ENCODE measurements at places on chromosomes 3 and 15.

DNA sequence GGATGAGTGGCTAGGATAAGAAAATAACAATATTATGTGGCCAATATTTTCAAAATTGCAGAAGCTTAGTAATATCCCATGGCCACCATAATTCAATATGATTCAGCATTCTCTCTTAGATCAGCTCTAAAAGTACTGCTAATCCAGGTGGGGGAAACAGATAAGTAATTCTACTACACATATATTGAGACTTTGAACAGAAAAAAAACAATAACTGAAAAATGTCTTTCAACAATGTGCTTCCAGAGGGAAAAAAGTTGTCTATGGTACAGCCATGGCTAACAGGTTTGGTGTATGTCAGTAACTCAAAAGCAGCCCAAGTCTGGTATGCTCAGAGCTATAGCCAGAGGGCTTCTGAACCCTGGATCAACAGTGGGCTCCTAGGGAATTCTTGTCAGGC, 42.4 kb upstream of the PPIB start:
- no peak for DNase-seq

DNA sequence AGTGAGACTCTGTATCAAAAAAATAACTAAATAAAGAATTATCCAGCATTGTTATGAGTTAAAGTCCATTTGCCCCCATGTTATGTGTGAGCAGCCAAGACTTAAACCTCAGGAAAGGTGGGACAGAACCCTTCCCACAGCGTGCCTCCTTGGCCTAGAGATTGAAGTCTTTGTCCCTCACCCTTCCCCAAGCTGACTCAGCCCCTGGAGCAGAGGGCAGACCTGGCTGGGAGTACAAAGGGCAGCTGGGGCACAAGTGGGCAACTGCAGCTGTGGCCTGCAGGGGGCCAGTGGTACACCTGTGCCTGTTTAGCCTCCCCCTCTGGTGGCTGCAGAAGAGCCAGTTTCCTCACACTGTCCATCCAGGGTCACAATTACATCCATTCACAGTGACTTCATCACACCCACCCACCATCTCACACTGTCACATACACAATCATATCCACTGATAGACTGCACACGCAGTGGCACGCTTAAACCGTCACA, 940 bp upstream of the ACY1 start:
- DNase-seq: no peak

- DNase-seq: no peak
These were observed 589.4 kb downstream of the NLGN1 start for GRCh38 chr3:173986861-173987410.

- no peak for DNase-seq
These were observed 105.4 kb upstream of the RPL32 start for GRCh38 chr3:12946649-12947316.

GRCh38 chr15:77416148-77416455, 3.8 kb downstream of the PEAK1 start:
- DNase-seq: no peak

DNA sequence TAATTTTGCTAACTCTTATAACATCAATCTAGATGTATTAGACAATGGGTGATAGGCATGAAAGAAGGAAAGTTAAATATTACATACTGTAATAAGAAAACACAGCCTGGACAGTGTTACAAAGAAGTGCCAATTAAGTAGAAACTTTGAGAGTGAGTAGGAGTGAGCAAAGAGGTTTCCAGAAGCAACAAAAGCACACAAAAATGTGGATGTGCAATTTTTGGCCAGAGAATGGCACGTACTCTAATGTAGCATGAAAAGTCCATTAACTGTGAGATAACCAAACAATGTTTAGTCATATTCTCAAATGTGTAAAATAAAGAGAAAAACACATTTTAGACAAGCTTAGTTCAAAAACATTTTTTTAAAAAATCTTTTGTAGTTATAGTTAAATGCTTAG, 567.3 kb downstream of the ROBO1 start:
- no peak for DNase-seq

- no peak for DNase-seq
These were observed 40.9 kb downstream of the C2CD4A start for GRCh38 chr15:62107571-62108121.

- DNase-seq: no peak
These were observed 75.3 kb upstream of the STRIT1 start for GRCh38 chr3:155368786-155369185.

DNA sequence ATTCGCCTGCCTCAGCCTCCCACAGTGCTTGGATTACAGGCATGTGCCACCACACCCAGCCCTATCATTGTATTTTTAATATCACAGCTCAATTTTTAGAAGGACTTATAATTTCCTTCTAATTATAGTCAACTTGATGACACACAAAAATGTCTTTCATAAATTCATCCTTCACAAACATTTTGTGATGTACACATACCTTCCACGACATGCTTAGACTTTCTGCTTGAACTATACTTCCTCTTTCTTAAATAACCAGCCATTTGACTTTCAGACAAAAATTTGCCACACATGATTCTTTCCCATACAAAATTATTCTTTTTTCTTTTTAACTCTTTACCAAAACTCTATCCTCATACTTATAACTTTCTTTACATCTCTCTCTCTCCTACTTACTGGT, 48.4 kb upstream of the CCK start:
- no peak for DNase-seq

GRCh38 chr15:43184407-43185124, 637 bp upstream of the CCNDBP1 start:
- no peak for DNase-seq

- no peak for DNase-seq
These were observed 4.6 kb downstream of the SNAP23 start for GRCh38 chr15:42499858-42500609.

- DNase-seq: no peak
These were observed 235.7 kb downstream of the SATB1 start for GRCh38 chr3:18189282-18190050.

GRCh38 chr3:112741983-112742382, 101.0 kb upstream of the CCDC80 start:
- no peak for DNase-seq

DNA sequence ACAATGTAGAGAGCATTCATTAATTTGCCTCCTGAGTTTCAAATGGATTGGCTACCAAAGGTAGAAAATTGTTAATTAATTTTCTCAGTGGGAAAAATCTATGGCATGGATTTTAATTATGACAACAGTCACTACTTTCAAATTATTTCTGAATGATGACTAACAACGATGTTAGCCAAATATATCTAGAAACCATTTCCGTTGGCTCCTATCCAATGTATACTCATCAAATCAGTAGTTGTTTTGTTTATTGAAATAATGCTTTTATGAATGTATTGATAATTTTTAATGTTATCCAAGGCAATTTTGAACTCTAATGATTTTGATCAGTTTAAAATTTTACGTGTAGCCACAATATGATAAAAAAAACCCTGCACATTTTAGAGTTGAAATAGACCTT, 333.4 kb downstream of the NAALADL2 start:
- no peak for DNase-seq

- DNase-seq: no peak
These were observed 11.6 kb downstream of the RMDN3 start for GRCh38 chr15:40743485-40743901.

DNA sequence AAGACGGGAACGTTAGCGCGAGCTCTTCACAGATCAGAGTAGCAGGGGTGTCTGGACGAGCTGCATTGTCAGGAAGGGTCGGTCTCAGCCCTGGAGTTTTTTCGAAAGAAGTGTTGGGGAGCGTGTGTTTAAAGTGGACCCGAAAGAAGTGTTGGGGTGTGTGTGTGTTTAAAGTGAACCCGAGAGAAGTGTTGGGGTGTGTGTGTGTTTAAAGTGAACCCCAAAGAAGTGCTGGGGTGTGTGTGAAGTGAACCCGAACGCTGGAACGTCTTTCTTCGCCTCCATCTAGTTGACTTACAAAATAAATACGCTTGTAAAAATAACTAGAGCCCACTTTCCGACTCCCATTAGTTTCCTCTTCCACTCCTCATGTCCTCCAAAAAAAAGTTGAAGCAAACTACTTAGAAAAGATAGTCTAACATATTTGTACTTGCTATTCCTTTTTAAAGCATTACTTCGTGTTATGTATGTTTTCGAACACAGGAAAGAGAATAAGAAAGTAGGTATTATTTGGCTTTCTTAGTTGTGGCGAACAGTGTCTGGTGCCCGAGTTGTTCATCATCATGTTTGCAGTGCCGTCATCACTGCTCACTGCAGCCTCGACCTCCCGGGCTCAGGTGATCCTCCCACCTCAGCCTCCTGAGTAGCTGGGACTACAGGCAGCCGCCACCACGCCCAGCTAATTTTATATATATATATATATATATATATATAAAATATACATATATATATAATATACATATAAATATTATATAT, 1.0 kb downstream of the LRCH3 start:
- no peak for DNase-seq

DNA sequence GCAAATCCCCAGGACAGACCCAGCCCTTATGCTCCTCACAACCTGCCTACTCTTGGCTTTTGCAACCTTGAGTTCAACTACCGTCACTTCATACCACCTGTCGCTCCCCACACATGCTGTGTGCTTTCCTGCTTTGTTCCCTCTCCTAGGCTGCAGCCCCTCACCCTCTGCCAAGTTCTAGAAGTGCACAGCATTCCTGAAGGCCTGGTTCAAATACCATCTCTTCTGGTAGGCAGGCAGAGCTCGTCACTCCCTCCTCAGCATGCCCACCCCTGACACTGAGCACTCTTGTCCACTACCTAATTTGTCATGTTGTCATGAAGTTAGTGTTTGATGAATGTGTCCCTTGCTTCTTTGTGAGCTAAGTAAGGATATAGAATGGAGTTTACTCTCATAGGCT, 129.6 kb downstream of the SEMA6D start:
- no peak for DNase-seq

DNA sequence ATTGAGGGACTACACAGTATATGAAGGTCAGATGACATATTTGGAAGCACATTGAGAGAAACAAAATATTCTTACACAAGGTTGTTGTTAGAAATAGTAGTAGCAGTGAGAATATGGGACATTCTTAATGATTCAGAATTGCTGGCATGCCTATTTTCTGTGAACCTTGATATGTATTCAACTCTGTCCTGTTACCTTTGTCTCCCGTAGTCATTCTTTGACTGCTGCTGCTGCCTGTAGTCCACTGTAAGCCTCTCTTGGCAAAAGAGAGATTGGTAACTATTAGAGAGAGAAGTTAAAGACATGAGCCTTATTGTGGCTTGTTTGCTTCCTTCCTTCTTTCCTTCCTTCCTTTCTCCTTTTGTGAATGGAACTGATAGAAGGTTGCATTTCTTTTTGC, 64.5 kb downstream of the TCF12 start:
- no peak for DNase-seq

- DNase-seq: no peak
These were observed 162.6 kb upstream of the PFN2 start for GRCh38 chr3:150133293-150133692.

- peak; percentile 56 for DNase-seq
These were observed 273.3 kb downstream of the ZNF385D start for GRCh38 chr3:21477541-21478288.

DNA sequence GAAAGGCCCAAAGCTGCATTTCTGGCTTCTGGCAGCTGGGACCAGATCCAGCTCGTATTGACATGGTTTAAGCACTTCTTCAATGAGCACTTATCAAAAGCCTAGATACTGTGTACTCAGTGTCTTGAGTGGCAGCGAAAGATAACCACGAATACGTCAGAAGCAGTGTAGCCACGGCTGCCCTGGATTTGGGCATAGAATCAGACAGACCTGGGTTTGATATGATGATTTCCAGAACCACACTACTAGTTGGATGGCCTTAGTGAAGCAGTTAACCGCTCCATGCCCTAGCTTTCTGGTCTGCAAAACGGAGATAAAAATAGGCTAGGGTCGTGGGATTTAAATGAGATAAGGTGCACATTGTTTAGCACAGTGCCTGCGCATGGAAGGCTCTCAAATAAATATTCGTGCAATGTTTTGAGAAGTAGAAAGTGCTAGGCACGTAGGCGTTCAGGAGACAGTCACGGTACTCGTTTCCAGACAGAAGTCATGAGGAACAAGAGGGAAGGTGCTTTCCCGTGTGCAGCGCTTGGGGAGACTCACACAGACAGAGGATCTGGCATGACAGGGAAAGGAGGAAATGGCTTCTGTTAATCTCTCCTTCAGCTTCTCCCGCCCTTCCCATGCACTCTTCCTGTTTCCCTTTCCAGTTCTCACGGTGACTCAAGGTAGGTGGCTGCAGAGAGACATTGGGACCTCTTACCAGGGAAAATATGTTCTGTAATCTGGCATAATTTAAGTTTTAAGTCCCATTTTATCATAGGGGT, 70.3 kb downstream of the CCNL1 start:
- no peak for DNase-seq

DNA sequence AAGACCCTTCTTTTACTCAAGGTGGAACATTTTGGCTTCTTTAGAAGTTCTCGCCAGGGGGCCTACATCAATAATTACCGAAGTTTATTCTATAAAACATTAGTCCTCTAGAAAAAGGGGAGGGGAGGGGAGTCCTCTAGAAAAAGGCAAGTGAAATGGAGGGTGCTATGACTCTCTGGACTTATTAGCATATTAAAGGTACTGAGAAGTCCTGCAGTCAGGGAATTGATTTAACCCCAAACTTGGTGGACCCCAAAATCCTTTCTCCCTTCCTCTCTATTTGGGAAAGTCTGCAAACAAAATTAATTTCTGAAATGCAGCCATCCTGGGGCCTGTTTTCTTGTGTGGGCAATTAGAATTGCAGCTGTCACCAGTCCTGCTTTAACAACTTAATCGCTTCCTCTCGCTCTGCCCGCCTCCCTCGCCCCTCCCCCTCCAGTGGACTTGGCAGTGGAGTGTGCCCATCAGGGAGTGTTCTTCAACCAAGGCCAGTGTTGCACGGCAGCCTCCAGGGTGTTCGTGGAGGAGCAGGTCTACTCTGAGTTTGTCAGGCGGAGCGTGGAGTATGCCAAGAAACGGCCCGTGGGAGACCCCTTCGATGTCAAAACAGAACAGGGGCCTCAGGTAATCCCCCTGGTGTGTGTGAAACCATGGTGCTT, 18.9 kb upstream of the LRRK1 start:
- no peak for DNase-seq

GRCh38 chr15:44516436-44516835, 20.5 kb upstream of the EIF3J start:
- no peak for DNase-seq

GRCh38 chr15:34116620-34117019, 14.7 kb downstream of the PGBD4 start:
- no peak for DNase-seq

- DNase-seq: no peak
These were observed 258.2 kb upstream of the CFAP20DC start for GRCh38 chr3:59308001-59308400.

DNA sequence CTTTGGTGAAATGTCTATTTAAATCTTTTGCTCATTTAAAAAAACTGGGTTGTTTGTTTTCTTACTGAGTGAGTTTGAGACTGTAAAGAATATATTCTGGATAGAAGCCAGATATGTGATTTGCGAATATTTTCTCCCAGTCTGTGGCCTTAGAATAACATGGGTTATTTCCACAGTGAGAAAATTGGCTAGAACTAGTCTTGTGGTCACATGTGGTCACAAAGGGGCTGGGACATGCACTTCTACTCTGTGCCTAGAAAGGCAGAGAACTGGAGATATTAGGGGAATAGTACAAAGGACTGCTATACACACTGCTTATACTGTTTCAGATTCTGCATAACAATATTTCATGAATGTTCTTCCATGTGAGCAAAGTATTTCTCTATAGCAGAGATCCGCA, 79.9 kb upstream of the RGMA start:
- no peak for DNase-seq

- no peak for DNase-seq
These were observed 53.7 kb upstream of the MEF2A start for GRCh38 chr15:99511866-99512661.

Data from AG04449 (cell line).